ENCODE measurements at places on chromosomes 5 and 9.

GRCh38 chr5:71910741-71911140, 191.7 kb downstream of the CARTPT start:
- DNase-seq: no peak

DNA sequence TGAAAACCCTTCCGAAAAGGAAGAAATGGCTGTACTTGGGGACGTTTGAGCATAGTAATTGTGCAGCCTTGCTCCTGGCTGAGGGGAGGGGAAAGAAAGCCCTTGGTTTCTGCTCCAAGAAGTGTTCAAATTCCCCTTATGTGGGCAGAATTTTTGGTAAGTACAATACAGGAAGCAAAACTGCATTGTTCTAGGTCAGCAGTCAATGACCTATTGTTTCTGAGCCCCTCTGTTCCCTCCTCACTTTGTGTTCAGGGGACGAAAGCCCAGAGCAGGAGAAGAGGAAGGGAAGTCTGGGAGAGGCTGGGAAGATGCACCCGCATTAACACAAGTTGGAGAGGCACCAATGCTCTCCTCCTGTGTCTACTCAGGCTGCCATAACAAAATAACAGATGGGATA, 11.9 kb downstream of the BASP1 start:
- DNase-seq: no peak

DNA sequence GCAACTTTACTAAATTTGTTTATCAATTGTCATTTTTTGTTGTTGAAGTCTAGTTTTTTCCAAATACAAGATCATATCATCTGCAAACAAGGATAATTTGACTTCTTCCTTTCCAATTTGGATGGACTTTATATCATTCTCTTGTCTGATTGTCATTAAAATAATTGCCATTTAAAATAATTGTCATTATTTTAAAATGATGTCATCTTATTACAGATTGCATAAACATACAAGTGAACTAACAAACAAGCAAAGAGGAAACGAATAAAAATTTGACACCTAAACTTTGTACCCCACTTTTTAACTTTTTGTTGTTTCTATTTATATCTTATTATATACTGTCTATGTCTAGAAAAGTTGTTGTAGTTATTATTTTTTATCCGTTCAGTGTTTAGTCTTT, 275.2 kb downstream of the ADGRV1 start:
- DNase-seq: no peak

DNA sequence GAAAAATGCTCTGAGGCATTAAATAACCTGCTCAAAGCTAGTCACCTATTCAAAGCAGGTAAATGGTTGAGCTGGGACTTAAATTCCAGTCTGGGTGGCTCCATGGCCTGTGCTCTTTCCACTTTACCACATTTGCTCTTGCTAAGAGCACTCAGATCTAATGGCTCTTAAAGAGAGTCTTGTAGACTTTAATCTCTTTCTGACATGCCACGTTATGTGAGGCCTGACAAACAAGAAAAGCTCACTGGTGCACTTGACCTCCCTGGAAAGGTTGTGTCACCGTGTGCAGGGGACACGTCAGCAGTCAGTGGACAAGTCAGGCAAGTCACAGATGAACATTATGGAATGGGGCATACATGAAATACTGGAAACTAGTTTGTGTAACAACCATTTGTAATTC, 129.9 kb upstream of the RPS23 start:
- DNase-seq: no peak

- no peak for DNase-seq
Measured at GRCh38 chr5:51679286-51679685, 296.0 kb downstream of the ISL1 start.

DNA sequence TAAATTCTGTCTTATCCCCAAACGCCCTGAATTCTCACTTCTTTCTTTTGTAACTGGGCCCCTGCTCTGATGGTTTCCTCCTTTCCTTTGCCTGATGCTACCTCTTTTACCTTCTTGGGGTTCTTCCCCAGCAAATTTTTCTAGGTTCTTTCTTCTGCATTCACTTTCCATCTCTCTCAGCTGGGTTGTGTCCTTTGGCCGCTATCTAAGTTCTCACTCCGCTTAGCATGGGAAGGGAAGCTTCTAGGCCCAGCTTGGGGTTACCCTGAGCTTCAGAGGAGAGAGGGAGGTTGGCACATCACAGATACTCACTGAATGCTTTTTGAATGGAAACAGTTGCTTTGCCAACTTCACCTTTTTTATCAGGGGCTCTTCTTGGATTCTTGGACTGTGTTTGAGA, 17.0 kb downstream of the PALM2AKAP2 start:
- DNase-seq: no peak

DNA sequence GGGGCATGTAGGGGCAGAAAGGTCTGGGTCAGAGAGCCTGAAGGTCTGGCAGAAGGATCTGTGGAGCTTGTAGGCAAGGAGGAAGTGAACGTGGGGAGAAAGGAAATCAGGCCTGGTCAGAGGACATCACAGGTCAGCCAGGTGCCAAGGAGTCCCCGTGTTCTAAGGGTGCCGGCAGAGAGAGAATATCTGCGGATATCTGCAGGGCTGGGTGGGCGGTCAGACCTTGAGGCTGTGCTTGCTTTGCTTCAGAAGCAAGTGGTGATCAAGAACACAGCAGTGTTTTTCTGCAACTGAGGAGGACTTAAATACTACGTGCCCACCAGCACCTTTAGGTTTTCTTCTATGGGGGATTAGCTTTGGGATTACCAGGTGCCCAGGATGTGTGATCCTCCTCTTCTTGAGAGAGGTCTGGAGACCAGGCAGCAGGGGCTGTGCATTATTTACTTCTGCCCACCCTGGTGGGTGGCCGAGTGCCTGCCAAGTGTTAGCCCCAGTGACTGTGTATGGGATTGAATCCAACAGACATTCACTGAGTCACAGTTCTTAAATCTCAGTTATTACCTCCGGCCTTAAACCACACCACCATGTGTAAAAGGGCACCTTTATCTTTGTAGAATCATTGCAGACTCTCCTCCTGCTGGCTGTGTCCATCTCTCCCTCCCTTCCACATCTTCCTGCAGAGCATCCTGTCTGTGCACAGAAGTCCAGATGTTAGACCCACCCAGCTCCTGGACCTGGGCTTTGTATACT, 12.5 kb upstream of the SHB start:
- no peak for DNase-seq

DNA sequence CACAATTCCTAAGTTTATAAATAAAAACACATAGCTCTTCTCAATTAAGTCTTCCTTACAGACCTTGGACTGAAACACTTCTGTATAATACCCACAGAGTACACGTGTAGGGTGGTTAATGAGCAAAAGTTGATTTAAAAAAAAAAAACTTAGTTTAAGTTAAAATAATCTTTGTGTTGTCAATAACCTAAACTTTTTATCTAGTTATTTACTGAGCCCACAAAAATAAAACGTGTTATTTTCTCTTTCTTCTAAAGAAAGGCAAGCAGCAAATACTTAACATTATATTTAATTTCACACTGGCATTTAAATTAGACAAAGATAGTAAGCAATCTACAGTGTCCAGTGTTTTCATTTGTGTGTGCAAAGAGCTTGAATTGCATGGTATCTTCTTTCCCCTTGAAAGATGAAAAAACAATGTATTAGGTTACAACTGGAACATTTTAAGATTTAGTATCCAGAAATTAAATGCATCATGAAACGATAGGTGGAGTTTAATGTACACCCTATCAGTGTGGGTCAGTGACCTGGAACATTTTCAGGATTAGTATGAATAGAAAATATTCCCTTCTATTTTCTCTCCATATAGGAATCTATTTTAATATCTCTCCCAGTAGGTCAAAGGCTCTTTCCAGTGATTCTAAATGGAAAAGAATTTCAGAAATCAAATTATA, 1014.8 kb downstream of the NR2F1-AS1 start:
- no peak for DNase-seq

DNA sequence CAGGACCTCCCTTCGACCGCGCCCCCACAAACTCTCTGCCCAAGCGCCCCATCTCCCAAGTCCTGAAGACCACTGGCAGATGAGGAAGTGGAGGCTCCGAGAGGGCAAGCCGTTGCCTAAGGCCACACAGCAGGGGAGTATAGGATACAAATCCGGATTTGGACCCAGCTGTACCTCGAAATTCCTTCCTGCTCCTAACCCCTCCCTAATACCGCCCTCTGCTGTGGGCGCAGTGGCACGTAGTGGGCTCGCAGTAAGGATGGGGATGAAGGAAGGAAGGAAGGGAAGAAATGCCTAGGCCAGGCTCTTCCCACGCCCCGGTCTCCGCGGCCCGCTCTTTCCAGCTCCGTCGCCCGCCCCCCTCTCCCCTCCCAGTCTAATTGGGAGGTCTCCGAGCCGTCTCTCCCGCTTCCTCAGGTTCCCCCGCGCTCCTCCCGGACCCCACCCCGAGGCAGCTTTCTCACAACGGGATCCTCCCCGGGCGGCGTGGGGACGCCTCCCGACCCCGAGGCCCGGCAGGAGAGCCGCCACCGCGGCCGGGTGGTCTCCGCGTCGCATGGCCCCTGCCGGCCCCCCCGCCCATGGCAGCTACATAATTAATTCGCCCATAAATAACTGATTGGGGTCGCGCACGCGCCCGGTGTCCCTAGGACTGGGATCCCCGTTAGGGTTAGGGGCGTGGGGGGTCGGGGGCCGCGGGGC, 138.9 kb downstream of the C9orf50 start:
- no peak for DNase-seq

DNA sequence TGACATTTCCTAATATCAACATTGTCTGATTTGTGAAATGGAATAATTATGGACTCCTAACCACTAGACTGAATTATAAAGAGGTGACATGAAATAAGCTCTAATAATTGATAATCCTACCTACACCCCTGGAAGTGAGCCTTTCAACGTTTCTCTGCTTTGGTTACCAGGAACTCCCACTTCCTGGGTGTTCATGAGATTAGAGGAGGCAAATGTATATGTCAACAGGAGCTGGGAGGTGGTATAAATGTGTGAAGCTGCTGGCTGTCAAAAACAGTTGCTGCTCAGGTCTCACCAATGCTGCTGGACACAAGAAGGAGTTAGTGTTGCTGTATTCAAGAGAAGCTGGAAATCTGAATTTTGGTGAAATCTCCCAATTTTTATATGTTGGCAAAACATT, 96.8 kb downstream of the CAMK4 start:
- DNase-seq: no peak

- DNase-seq: no peak
Measured at GRCh38 chr5:173242079-173242478, 7.1 kb upstream of the NKX2-5 start.

- DNase-seq: no peak
Measured at GRCh38 chr5:147404706-147405105, 105.2 kb downstream of the DPYSL3 start.

DNA sequence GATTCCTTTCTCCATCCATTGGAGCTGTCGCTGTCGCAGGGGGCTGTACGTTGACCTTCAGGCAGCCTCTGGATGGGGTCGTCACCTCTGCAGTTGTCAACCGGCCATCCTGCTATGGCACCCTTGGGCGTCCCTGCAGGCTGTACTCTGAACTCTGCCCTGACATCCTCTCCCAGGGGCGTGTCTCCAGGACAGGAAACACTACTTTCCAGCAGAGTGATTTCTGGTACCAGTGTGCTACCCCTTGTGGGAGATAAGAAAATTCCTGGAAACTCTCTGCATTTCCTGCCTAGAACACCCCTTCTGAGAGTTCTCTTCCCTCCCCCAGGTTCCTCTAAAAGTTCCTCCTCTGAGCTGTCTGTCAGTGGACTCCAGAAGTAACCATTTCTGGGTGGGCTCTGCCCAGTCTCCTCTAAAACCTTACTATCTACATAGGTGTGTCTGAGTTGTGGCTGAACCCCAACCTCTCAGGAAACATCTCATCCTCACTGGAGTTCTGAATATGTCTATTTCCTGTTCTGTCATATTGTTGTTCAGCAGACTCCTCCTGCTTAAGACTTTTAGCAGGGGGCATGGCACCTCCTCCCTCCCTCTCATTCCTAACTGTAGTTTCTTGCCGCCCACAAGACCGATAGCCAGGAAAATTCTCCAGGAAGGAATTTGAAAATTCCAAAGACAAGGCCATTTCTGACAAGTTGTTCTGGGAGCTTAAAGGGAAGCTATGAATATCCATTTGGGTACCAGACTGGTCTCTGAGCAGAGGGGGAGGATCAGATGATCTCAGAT, 145.3 kb upstream of the RASEF start:
- no peak for DNase-seq

DNA sequence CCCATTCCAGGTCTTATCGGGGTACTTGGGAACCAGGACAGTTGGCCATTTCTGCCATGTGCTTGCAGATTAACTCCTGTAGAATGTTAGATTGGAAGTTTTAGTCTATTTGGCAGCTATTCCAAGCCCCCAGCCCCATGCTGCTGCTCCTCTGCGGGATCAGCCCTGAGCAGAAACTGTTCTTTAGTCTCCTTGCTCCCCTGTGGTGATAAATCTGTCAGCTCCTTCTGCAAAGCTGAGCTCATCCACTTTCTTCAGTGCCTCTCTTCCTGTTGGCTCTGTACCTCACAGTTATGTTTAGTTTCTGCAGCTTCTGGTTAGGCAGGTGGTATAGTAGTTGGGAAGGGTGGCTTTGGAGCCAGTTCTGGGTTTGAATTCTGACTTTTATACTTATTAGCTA, 170.4 kb downstream of the GRIA1 start:
- no peak for DNase-seq

DNA sequence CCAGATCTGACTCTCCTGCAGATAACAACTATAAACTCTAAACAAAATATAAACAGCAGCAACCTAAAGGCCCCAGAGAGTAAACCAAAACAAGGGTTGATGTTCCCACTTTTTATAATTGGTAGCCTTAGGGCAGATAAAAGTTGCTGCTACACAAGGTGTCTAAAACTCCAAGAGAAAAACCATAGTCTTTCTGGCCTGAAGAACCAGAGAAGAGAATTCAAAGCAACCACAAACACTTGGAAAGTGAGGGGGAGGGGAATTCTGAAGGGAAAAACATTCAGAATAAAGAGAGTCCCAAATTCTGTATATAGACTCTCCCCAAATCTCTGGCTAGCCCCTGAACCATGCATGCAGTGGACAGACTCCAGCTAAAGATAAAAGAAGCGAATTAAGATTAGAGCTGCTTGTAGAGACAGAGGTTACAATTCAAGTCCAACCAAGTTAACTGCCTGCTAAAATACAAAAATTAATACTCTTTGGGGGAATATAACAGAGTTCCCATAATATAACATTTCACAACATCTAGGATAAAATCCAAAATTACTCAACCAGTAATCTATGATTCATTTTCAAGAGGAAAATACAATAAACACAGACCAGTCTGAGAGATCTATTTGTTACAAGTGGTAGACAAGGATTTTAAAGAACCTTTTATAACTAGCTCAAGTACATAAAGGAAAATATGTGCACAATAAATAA, 37.5 kb upstream of the RGMB start:
- no peak for DNase-seq

DNA sequence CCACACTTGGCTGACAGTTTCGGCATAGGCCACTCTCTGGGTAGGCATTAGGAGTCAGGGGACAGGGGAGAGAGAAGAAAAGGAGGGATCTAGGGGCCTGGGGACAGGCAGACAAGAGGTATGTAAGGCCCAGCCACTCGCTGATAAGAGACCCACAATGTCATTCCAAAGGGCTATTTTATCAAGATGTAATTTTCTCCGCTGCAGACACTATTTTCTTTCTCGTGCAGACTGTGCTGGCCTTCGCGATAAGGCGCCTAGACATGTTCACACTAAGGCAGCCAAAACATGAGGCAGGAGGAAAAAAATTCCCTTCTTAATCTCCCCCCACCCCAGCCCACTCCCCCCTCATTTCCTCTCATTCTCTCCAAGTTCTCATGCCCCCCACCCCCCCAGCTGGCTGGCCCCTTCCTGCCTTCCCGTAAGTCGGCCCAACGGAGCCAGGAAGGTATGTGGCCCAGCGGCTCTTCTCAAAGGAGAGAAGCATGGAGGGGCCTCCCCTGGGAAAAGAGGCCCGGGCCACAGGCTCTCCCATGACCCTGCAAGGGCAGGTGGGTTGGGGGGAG, 44.9 kb upstream of the SYNPO start:
- peak; percentile 6 for DNase-seq

GRCh38 chr9:126916909-126917308, 2.3 kb downstream of the RALGPS1 start:
- no peak for DNase-seq

Measured in common myeloid progenitor, CD34-positive (primary cell).